Tibial artery (tissue), 4 donors: ENCODE measurements at places on chromosomes 2 and 18.

DNA sequence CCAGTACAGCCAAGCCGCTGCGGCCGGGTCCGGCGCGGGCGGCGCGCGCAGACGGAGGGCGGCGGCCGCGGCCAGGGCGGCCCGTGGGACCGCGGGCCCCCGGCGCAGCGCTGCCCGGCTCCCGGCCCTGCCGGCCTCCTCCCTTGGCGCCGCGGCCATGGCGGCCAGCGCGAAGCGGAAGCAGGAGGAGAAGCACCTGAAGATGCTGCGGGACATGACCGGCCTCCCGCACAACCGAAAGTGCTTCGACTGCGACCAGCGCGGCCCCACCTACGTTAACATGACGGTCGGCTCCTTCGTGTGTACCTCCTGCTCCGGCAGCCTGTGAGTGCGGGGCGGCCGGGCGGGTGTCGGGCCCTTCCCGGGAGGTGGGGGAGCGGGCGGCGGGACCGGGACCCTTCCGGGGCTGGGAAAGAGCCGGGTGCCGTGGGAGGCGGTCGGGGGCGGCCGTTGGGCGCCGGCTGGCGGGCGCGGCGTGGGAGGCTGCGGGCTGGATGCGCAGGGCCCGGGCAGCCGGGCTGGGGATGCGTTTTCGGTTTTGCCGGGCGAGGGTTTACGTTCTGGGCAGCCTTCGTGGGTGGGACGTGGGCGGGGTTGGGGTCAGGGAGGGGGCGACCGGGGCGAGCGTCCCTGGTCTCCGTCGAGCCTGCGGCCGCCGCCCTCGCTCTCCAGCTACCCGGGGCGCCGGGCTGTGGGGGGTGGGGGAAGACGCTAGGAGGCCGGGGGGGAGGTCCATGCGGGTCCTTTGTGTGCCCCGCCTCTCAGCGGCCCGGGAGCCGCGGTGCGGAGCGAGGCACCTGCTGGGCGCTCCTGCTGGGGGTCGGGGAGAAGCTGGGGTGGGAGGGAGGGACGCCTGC, 537 bp downstream of the AGFG1 start:
- H3K4me3 ChIP-seq = peak overlapping the region; percentile 100
- no peaks in the 10 kb centered on the region for H3K36me3 ChIP-seq
- H3K27me3 ChIP-seq = no peaks in the 10 kb centered on the region
- DNase-seq = peak; percentile 69

DNA sequence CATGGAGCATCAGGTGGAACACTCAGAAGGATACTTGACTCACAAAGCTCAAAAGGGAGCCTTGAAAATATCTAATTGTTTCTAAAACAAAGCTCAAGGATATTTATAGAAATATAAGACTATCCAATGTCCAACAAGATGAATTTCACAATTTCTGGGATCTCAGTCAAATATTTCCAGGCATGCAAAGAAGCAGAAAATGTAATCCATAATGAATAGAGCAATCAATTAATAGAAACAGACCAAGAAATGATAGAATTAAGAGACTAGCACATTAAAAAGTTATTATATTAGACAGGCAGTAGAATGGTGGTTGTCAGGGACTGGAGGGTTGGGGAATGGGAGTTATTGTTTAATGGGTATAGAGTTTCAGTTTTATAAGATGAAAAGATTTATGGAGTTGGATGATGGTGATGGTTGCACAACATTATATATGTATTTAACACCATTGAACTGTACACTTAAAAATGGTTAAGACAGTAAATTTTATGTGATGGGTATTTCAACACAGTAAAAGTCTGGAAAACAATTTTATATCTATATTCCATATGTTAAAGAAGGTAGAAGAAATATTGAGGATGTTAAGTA, 189.9 kb upstream of the PIEZO2 start:
- no peak for DNase-seq
- no peaks in the 10 kb centered on the region for H3K4me1 ChIP-seq
- H3K27me3 ChIP-seq = no peaks in the 10 kb centered on the region
- H3K27ac ChIP-seq = no peak overlapping the region
- no peaks in the 10 kb centered on the region for H3K36me3 ChIP-seq

DNA sequence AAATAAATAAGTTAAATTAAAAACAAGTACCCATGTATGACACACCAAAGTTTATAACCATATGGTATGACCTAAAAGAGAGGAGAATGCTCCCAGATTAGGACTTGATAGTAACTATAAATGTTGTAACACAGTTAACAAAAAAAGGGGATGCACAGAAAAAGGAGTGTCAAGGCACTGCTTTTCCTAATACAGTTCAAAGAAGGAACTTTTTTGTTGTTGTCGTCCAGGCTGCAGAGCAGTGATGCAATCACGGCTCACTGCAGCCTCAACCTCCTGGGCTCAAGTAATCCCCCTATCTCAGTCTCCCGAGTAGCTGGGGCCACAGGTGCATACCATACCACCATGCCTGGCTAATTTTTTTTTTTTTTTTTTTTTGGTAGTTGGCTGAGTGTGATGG, 2.7 kb downstream of the NARS1 start:
- peaks cover 46% of the 10 kb centered on the region for H3K36me3 ChIP-seq
- H3K27me3 ChIP-seq = no peaks in the 10 kb centered on the region
- H3K4me1 ChIP-seq = peaks cover 21% of the 10 kb centered on the region
- no peak overlapping the region for H3K27ac ChIP-seq

DNA sequence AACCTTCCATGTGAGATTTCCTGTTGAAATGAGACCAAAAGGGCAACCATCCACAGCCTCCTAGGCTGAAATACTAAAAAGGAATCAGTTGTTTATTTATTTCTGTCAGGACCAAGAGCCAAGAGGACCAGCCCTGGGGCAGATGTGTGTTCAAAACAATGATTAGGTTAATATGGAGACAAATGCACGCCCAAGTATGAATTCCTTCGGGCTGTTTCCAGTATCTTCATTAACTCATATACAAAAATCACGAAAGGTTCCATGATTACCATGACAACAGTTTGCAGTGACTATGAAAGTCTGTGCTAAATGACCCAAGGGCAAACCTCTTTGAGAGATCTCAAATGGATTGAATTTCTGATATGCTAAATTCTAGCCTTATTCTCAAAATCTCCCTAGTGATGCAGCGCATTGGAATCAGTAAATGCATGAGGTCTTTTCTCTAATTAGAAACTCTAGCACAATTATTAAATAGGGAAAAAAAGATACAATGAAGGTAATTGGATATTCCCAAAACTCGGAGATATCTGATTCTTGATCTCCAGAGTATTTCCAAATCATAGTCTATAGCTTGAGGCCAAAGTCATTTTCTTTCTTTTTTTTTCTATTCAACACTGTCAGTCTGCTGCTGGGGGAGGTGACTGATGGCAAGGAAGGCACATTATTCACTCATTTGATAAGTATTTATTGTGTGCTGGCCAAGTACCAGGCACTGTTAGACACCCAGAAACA, 35.6 kb downstream of the VIT start:
- no peaks in the 10 kb centered on the region for H3K36me3 ChIP-seq
- H3K27ac ChIP-seq = no peak overlapping the region
- no peak for DNase-seq
- H3K4me3 ChIP-seq = no peak overlapping the region

DNA sequence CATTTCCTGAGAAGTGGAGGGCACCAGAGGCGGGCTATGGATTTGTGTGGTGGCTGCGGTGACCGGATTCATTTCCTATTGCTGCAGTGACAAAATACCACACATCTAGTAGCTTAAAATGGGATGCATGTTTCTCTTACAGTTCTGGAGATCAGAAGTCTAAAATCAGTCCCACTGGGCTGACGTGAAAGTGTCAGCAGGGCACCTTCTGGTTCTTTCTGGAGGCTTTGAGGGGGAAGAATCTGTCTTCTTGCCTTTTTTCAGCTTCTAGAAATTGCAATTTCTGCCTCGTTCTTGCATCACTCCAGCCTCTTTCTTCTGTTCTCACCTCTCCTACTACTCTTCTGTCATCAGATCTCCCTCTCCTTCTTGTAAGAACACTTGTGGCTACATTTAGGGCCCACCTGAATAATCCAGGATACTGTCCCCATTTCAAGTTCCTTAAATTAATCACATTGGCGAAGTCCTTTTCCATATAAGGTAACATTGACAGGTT, 111.2 kb downstream of the MARCHF4 start:
- no peak overlapping the region for H3K4me3 ChIP-seq
- no peaks in the 10 kb centered on the region for H3K4me1 ChIP-seq
- H3K27me3 ChIP-seq = no peaks in the 10 kb centered on the region
- no peak overlapping the region for H3K27ac ChIP-seq
- H3K36me3 ChIP-seq = no peaks in the 10 kb centered on the region
- no peak for DNase-seq

DNA sequence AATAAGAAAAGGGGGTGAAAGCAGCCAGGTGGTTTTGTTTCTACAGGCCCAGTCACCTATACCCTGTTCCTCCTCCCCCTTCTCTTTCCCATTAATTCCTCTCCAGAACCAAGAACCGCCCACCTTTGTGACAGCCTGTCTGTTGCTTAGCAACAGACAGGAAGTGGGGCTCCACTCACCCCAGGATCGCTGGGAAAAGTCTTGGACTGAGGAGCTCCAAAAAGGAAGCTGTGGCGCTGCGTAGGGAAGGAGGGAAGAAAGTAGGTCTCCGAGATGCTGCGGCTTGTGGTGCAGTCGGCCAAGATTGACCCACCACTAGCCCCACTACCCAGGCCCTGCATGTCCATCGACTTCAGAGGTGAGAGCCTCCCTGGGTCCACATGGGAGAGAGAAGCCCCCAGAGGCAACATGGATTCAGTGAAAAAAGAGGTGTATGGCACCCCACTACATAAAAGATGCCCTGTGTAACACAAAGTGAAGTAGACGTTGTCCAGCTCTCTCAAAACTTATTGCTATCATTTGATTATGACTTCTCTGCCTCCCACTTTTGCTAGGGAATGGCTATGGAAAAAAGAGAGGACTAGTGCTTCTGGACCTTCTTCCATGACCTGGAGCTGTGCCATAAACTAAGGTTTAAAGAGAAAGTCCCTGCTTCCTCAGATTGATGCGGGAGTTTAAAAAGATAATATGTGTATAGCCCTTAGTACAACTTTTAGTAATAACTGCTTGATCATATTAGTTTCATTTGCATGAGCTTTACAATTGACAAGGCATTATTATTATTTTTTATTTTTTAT, at the start of gene FER1L5:
Gene FER1L5, plus strand, starts transcription at position 201 of the 797 bp plus-strand sequence. Its CDS starts 73 bp downstream, at position 274.
- H3K4me1 ChIP-seq = no peaks in the 10 kb centered on the region
- peaks cover 3% of the 10 kb centered on the region for H3K27me3 ChIP-seq
- no peaks in the 10 kb centered on the region for H3K36me3 ChIP-seq
